ENCODE measurements at places on chromosomes 7 and 10.

- DNase-seq, result peak; percentile 57
These were observed 197.4 kb downstream of the AHR start for GRCh38 chr7:17495655-17496394.

DNA sequence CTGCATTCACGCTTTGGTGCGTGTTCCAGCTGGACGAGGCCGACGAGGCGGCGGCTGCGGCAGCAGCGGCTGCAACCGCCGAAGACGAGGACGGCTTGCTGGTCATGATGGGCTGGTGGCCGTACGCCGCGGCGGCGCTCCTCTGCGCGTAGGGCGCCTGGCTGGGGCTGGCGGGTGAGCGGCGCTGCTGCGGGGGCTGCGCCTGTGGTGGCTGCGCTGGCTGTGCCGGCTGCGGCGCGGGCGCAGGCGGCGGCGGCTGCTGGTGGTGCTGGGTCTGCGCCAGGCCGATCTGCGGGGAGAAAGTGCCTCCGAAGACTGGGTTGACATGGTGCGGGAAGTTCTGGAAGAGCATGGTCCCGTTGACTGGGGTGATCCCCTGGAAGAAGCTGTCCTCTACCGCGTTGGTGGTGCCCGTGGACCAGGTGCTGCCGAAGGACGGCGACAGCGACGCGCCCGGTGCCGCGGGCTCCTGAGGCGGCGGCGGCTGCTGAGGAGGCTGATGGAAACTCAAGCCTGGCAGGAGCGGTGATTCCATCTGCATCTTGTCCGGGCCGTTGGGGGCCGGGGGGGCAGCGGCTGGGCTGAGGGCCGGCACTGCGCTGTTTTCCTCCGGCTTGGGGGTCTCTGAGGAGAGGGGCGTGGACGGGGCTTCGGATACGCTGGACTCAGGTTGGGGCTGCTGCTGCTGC, 51.1 kb downstream of the CPEB3 start:
- peak; percentile 12 for DNase-seq

DNA sequence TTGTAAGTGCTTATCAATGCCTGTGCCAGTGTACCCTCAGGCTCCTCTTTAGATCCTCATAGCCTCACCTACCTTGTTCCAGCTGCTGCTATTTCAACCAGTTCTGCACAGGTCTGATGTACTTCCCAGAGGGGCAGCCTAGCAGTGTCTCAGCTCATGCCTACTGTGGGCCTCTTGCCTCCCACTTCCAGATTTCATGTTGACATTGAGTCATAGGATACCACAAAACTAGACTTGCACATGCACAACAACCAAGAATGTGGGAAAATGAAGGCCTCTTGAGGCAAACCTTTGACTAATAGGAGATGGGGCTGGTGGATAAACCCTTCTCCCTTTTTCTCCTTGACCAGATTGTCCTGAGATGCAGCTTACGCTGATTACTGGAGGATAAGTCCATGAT, 31.0 kb downstream of the PON3 start:
- no peak for DNase-seq

- DNase-seq, result no peak
These were observed 213.3 kb upstream of the FZD8 start for GRCh38 chr10:35855155-35855947.

GRCh38 chr7:108046952-108047506, 44.1 kb upstream of the LAMB1 start:
- no peak for DNase-seq

DNA sequence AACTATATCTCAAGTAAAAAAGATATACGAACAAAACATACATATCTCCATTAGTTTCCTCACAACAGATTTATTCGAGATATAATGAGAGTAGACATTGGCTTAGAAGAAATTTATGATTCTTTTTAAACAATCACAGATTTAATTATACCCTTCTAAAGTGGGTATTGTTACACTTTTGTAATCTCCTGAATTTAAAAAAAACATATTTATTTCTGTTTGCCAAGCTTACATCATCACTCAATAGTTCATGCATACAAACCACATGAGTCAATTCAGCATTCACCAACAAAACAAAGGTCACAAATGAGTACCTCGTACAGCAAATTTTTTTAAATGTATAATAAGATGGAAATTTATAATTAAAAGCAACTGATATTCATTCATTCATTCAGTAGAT, 17.6 kb downstream of the LRRN3 start:
- DNase-seq, result no peak

GRCh38 chr10:112624546-112625048, 177.6 kb downstream of the VTI1A start:
- DNase-seq, result no peak

- no peak for DNase-seq
These were observed 62.7 kb upstream of the LRRC4 start for GRCh38 chr7:128093614-128094570.

DNA sequence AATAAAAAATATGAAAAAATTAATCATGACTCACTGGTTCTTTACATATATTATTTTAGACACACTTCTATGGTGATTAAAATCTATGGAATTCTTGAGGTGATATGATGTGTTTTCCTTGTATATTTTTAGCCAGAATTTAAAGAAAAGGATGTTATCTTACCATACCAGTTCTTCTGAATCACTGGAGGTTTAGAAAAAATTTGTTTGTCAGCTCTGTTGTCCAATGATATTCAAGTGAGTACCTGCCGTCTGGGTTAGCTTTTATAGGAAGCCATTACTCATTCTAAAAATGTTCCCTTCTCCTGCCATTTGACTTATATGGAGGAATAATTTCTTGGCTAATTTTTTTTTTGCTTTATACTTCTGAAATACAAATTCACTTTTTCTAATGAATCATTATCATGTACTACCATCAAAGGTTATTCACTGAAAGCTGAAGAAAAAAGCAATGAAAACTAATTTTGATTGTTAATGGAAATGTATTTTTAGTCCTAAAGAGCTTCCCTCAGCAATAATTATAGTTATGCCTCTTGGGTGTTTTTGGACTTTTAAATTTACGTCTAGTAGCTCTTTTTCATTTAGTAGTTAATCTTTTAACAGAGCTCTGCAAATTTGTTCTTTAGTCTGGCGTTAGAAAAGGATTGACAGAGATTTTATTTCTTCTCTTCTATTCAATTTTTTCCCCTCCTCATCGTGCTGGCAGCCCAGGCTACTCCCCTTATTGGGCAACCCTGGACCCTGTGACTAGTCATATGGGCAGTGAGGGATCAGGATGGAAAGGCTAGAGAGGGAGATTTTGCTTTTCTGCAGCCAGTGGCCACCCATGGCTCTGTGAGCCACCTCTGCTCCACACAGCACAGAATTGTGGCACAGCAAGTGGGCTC, 434.2 kb downstream of the LRMDA start:
- DNase-seq, result no peak

- DNase-seq, result no peak
These were observed 3.8 kb downstream of the LRCH4 start for GRCh38 chr7:100582041-100582579.

GRCh38 chr7:119720541-119720940, 552.4 kb upstream of the KCND2 start:
- DNase-seq, result no peak

DNA sequence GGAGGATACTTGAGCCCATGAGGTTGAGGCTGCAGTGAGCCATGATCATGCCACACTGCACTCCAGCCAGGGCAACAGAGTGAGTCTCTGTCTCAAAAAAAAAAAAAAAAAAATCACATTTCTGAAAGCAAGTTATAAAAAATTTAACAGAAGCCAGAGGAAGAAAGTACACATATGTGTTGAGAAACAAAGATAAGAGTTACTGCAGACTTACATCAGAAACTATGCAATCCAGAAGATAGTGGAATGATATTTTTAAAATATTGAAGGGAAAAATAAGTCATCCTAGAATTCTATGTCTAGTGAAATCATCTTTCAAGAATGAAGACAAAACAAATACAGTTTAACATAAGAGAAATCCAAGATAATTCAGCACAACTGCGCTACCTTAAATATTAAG, 46.9 kb downstream of the ZNF518A start:
- DNase-seq, result no peak

DNA sequence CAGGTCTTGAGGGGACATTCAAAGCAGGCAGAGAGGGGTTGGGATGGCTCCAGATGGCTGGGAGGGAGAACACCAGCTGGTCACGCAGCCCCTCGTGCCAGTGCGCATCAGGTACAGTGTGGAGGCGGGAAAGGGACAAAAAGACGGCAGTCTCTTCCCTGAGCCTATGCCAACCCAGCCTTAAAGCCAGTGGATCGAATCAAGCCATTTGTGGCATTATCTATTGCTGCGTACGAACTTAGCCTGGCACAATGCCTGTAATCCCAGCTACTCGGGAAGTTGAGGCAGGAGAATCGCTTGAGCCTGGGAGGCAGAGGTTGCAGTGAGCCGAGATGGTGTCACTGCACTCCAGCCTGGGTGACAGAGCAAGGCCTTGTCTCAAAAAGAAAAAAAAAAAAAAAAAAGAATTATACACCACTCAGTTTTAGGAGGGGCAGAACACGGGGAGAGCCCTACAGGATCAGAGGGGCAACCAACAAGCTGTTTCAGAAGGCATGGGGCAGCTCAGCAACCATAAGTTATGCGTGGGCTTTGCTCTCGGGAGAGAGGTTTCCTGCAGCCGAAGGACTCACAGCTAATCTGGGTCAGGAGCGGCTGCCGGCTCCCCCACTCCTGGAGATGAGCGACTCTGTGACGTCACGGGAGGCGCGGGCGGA, 356 bp upstream of the NDUFB2 start:
- DNase-seq, result peak; percentile 96

DNA sequence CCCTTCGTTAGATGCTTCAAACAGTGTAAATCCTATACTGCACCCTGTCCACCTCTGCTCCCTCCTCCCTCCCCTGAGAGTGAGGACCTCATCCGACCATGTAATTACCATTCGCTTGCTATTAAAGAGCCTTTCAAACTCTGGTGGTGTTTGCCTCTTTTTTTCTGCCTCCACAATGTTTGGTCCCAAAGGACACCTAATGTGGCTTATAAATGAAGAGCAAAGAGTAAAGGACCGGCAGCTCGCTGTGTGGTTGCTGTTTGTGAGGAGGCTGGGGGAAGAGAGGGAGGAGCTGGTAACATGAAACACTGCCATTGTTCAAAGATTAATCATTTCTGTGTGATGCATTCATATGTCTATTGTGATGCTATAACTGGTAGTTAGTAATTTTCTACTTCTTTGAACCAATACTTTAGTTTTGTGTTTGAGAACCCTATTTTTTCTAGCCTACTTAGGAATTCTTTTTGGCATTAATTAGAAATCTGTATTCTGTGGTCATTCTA, 27.9 kb downstream of the MTURN start:
- DNase-seq, result no peak

GRCh38 chr7:3091631-3092030, 48.0 kb upstream of the CARD11 start:
- DNase-seq, result no peak

DNA sequence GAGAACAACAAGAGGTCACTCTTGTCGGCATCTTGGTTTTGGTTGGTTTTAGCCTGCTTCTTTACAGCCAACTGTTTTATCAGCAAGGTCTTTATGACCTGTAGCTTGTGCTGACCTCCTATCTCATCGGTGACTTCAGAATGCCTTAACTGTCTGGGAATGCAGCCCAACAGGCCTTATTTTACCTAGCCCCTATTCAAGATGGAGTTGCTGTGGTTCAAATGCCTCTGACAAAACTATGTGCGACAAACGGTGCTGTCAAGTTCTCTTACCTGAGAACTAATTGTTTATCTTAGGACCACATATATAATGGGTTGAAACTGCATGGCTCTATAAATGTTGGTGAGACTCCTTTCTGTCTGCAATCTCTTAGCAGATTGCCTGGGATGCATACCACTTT, 35.9 kb upstream of the POT1 start:
- no peak for DNase-seq

DNA sequence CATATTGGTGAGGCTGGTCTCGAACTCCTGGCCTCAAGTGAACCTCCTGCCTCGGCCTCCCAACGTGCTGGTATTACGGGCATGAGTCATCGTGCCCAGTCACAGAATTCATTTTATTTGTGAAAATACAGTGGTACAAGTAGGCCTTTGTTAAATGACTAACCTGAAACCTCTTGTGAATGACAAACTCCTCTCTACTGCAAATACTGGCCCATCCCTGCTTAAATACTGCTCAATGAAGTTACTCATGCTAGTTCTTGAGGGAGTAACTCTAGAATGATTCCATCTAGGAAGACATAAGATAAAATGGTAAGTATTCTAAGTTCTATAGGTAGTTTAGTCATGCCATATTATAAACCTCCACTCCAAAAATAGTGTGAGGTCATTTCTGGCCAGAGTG, 80.7 kb downstream of the UBE2H start:
- no peak for DNase-seq

DNA sequence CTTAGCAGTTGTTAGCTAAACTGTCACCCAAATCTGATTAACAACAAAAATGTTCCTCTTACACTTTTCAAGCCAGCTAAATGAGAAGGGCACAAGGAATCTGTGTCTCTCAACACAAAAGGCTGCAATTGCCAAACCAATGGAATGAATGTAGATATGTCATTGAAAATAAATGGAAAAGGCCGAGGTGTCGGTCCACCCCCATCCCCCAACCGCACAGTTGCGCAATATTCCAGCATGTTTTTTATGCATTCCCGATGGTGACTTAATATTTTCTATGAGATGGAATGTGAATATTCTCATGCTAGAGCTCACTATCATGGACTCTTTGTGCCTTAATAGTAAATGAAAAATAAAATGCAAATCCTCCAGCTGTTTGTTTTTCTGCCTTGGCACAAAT, 181.6 kb upstream of the LRGUK start:
- no peak for DNase-seq

- no peak for DNase-seq
These were observed 199.5 kb downstream of the ZNF438 start for GRCh38 chr10:30832001-30832748.

DNA sequence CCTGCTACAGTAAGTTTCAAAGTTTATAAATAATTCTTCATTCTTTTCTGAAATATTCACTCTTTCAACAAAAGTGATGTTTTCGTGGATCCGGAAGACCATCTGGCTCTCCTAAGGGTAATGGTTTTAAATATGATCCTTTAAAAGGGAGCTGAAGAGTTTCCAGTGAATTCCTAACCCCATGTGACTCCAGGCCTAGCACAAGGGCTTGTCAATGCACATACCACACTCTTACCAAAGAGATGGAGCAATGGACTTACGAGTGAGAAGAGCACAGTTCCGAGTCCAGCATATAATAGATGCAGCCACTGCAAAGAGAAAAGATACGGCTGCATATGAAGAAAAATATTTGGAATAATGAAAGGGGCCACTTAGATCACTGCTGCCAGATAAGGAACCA, 32.1 kb upstream of the GATAD1 start:
- no peak for DNase-seq

- no peak for DNase-seq
These were observed at the start of gene WNT2 for GRCh38 chr7:117322741-117323304. TSS of gene WNT2 (minus strand) at chr7:117323058. CDS start at chr7:117322989, 69 bp downstream.

- DNase-seq, result no peak
These were observed 114.7 kb upstream of the FAM171A1 start for GRCh38 chr10:15485684-15486316.

- DNase-seq, result no peak
These were observed 41.4 kb downstream of the LRRC20 start for GRCh38 chr10:70341016-70341415.
